ENCODE measurements at places on chromosomes 2 and 18.
A peak's percentile ranks its signal among the peaks of the same experiment; 100 is the strongest.

DNA sequence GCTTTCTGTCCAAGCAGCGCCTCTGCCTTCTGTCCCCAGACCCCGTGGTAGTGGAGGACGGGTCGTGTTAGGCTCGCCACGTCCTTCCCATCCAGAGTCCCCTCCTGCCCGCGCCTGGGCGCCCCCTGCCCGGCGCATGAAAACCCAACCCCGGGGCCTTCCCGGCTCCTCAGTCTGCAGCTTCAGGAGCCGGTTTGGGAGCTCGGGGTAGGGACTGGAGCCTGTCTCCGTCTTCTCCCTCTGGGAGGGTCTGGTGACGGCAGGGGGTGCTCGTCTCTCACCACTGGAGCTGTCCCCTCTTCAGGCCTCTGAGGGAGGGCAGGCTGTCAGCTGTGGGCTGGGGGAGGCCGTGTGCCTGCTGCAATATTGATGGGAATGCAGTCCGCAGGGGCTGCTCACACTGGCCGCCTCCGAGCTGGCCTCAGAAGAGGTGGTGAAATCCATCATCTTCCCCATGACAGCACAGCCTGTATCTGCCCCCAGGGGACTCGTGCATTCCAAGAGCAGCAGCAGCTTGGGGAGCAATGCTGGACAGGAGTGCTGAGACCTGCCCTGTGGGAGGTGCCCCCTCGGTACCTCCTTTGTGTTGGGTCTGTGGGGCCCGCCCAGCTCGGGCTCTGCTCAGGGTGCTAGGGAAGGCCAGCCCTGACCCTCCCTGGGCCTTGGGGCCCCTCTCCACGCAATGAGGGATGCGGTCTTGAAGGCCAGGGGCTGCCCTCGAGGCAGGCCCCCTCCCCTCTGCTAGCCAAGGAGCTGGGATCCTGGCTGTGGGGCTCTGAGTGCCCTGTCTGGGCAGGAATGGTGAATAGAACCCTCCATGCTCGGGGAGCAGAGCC, 17.8 kb upstream of the KLHL30 start:
- peak; percentile 47 for DNase-seq

DNA sequence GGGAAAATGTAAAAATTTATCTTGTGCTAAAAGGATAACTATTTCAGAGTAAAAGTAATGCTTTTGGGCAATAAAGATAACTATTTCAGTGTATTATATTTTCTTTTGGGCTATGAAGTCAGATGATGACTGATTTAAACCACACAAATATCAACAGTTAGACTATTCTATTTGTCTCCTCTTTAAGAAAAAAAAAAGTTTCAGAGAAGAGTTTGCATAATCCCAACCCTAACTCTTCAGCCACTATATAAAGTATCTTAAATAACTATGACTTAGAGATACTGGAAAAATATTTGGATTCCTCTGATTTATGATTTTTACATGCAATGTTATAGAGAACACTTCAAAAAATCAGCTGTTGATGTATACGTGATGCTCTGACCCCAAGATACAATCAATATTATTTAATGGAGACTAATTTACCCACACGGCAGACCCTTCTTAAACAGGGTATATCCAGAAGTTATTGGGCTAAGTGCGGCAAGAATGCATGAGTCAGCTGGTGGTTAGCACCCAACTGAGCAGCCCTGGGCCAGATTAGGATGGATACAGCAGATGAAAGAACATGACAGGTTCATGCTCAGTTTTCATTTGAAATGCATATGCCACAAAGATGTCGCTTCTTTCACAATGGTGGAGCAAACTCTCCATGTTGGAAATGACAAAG, 279.0 kb downstream of the AFF3 start:
- no peak for DNase-seq

DNA sequence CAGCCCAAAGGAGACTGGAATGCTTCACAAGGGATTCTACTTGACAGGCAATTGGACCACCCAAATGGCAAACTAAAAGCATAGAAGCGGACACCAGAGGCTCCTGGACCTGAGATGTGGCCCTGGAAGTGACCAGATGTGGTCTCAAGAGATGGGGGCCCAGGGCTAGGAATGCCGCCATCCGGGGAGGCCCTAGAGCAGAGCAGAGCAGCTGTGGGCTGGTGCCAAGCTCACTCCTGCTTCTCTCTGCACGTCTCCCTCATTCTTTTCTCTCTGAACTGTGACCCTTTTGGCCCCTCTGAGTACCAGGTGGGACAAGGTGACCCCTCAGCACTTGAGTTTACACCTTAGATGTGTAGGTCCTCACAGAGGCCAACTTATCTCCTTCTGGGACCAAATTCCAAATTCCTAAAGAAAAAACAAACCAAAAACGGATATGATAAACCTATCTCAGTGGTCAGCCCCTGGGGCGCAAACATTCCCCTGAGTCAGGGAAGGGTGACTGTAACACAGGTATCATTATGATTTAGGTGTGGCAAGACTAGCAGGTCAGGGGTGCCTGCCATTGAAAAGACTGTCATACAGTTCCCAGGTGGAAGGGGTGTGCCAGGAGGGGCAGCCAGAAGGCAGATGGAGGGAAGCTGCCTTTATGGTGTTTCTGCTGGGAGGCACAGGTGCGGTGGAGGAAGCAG, 6.5 kb upstream of the IL1R2 start:
- DNase-seq = no peak

DNA sequence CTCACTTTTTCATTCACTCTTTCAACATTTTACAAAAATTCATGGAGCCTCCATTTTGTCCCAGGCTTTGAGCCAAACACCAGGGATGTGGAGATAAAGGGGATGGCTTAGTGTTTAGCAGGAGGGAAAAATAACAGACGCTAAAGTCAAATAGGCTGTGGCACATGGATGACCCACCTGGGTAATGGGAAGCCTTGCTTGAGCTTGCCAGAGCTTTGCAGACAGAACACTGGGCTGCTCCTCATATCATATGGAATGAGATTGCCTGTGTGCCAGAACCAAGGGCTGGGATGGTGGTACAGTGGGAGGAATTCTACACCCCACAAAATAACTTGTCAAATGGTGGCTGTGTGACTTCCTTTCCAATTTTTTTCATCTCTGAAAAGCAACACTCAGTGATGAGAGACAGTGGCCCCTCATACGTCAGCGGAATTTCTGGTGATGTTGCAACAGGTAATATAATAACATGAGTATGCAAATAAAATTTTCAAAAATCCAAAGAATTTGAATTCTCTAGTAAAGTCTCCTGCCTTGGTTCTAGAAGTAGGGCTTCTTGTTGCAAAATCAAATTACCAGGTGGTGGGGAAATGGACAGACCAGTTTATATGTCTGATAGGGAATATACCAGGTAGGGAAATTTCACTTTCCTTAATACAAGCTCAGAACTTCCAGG, 252.9 kb downstream of the CLIP4 start:
- DNase-seq = no peak

DNA sequence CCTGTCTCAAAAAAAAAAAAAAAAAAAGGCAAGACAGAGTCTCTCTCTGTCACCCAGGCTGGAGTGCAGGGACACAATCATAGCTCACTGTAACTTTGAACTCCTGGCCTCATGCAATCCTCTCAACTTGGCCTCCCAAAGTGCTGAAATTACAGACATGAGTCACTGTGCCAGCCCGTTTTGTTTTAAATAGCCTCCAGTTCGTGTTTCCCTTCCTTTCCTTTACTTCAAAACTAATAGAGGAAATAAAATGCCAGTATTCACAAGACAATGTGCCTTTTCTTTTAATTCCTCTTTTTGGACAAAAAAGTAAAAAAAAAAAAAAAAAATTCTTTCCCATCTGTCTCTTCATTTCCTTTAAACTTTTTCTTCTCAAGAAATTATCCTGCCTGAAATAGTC, 54.5 kb upstream of the ACMSD start:
- DNase-seq = no peak

- no peak for DNase-seq
These were observed 44.8 kb upstream of the TANC1 start for GRCh38 chr2:158923641-158924040.

- DNase-seq = no peak
These were observed 11.9 kb downstream of the TEX51 start for GRCh38 chr2:126910637-126911036.

DNA sequence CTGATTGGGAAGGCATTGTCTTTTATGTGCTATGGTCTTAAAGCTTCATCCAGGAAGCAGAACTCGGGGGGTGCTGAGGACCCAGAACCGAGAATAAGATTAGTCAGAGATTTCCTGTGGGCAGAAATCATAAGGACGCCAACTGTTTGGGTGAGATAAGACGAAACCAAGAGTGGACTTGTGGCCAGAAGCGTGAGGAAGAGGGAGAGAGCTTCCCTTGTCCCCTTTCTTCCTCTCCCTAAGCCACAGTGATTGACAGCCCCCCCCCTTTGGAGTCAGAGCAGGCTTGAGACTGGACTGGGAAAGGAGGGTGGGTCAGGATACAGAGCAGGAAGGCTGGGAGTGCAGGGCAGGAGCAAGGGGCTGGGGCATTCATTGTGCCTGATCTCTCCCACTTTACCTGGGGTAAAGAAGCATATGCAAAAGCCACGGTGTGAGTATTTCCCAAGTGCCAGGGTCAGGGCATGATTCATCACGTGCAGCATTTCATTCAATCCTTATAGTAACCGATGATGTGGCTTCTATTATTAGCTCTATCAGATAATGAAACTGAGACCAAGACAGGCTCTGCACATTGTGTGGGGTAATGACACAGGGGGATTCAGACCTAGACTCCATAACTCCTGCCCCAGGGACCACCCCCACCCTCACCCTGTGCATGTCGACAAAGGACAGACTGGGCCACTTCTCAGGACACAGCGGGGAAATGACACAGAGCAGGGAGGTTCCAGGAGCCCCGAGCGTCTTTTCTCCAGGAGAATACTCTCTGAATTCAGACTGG, 3.0 kb upstream of the IL1RN start:
- DNase-seq = peak; percentile 19

- no peak for DNase-seq
These were observed 233.9 kb downstream of the ATAD2B start for GRCh38 chr2:23692851-23693605.

DNA sequence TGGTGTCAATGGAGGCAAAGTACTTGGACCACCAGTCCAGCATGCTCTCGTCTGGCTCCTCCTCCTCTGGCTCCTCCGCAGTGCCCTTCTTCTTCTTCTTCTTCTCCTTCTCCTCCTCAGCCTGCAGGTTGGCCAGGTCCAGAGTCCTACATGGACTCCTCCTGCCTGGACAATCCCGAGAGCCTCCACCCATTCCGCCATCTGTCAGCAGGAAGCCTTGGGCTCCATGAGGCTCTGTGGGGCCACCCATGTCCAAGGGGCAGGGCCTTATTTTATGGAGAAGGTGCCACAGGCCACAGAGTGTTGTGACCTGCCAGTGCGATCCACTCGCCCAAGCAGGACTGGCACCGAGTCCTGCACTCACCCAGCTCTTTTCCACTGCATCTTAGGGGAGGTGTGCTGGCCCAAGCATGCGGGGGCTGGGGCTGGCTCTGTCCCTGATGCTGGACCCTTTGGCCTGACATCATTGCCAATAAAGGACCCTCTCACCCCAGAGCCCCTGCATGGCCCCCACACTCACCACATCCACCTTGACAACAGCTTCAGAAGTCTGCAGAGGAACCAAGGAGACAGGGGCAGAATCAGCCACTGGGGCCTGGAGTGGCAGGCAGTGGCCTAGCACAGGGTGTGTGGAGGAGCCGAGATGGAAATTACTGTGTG, 7.2 kb downstream of the OTOF start:
- no peak for DNase-seq
